Right ventricle myocardium superior (tissue), 1 donor: ENCODE measurements at places on chromosomes 7 and 10.

GRCh38 chr7:81626008-81626407 is 143.8 kb downstream of the HGF start:
- DNase-seq: no peak

DNA sequence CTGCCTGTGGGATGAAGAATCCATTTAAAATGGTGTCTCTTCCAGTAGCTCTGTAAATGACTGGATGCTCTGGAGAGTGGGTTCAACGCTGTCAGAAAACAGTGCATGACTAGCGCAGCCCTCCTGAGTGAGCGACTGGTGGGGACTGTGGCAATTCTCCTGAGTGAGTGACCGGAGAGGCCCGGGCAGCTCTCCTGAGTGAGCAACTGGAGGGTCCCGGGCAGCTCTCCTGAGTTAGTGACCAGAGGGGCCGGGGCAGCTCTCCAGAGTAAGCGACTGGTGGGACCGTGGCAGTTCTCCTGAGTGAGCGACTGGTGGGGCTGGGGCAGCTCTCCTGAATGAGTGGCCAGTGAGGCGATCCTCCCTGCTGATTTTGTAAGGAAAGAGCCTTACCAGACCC is 85.5 kb downstream of the WDR37 start:
- DNase-seq: no peak

DNA sequence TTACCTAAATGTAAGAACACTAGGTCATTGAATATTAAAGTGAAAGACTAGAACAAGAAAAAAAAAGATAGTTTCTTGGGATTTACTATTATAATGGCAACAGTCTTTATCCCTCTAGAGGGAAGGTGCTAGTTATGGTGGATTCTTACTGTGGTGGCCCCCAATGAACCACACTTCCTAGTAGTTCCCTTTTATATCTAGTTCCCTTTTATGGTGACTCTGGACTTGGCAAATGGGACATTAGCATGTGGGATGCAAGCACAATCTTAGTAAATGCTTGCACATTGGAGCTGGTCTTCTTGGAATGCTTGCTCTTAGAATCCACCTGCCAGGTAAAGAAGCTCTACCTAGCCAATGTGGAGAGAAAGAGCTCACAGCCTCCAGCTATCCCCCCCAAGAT is 430.2 kb downstream of the LRMDA start:
- DNase-seq: no peak

DNA sequence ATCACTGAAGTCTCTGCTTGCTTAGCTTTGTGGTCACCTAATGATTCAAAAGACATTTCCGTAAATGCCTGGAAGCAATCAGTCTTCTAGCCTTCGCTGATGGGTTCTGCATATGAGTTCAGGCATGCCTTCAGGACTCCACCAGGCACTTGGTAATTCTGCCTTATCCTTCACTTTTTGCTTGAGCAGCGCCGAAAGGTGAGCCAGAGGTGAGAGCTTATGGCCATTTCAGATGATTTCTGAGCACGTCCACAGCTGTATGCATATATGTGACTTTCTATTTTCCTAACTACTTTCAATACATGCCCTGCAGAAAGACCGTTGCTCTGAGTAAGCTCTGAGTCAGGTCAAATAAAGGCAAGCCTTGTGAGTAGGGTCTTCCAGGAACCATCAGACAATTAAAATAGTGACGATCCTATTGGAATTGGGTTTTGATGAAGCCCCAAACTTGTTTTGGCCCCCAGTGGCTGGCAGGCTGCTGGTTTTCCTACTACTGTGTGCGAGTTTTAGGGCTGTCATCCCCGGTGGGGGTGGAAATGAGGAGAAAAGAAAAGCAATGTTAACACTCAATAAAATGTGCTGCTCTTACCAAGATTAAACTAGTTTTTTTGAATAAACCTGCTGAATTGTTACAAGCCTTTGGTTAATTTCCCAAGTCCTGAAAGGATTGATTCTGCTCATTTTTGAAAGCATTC is 154.4 kb upstream of the AKR1E2 start:
- DNase-seq: no peak

GRCh38 chr10:10432296-10433035 is 585.2 kb upstream of the CELF2 start:
- DNase-seq: no peak

DNA sequence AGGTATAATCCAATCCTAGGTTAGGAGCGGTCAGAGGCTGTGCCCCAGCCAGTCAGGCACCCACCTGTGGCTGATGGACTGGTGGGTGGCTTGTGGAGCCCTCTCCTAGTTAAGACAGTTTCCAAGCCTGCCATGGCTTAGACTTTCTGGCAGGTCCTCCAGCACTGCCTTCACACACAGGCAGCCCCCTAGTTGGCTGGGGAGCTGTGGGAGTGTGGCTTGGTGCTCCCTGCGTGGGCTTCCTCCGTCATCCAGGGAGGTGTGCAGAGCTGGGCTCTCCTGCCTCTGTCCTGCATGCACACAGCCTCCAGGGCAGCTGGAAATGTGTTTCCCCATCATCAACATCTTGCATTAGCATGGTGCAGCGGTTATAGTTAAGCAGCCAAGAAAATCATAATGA is 84.3 kb upstream of the RHEB start:
- DNase-seq: no peak

- DNase-seq: no peak
These were observed 11.1 kb upstream of the GLCCI1 start for GRCh38 chr7:7957513-7957912.

- DNase-seq: no peak
These were observed 80.1 kb downstream of the THSD7A start for GRCh38 chr7:11751807-11752389.

DNA sequence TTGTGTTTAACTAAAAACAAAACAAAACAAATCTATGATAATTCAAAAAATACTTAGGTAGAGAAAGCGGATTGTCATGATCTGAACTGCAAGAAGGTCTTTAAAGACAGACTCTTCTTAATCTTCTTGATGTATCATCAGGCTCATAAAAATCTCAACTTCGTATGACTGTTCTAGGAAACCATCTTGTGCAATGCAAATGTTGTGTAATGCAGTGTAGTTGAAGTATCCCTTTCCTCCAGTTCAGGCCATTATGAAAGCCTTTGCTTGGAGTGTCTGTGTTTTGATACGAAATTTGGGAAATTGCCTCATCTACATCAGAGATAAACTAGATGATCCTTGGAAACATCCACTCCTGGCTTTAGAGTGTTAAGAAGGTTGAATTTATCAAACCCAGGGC is 30.9 kb downstream of the CDK1 start:
- no peak for DNase-seq

- DNase-seq: no peak
These were observed 182.6 kb upstream of the FAM3C start for GRCh38 chr7:121578669-121579068.

DNA sequence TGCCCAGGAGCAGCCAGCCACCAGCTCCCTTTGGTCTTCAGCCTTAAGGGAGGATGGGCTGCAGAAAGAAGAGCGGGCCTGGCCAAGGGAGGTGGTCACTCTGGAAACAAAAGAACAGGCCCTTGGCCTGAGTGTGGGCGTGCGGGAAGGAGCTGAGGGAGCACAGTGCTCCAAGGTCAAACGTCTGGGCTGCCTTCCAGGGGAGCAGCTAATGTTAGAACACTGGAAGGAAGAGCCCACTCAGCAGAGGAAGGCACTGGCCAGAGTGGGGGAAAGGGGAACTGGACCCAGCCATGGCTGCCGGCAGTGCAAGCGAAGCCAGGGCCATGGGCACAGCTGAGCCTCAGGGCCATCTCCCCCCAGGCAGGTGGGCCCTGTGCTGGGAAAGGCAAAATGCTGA is 42.7 kb downstream of the FAM53B start:
- DNase-seq: peak; percentile 96

DNA sequence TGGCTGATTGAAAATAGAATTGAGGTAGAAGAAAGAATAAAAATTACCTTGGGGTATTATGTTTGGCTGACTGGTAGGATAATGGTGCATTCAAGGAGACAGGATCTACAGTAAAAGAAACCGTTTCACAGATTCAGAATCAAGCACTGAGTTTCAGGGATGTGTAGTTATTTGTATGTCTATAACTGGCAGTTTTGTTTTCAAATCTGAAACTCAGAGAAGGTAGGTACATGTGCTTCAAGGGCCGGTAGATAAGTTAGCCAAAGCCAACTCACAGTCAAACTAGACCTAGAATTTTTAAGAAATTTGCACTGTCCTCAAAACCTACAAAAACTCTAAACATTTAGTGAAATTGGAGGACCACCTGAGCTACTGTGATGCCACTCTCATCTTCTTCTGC is 191.5 kb downstream of the FOXP2 start:
- no peak for DNase-seq

DNA sequence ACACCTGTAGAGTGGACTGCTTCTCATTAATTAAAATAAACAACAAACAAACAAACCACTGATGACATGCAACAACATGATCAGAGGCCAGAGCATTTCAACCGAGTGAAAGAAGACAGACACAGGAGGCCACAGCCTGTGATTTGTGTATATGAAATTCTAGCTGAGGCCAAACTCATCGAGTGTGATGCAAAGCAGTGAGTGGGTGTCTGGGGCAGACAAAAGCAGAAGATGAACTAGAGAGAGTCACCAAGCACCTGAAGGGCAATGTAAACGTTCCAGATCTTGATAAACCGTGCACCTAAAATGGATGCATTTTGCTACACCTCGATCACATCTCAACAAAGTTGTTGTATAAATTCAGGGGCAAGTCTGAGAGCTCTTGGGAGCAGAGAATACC is 108.4 kb downstream of the KLF6 start:
- no peak for DNase-seq

GRCh38 chr7:13946181-13946580 is 43.3 kb downstream of the ETV1 start:
- no peak for DNase-seq

DNA sequence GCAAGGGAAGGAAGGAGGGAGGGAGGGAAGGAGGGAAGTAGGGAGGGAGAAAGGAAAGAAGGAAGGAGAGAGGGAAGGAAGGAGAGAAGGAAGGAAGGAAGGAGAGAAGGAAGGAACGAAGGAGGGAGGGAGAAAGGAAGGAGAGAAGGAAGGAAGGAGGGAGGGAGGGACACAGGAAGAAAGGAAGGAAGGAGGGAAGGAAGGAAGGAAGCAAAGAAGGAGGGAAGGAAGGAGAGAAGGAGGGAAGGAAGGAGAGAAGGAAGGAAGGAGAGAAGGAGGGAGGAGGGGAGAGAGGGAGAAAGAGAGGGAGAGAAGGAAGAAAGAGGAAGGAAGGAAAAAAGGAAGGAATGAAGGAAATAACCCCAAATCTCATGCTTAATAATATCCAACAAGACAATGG is 630.6 kb downstream of the GRID1 start:
- no peak for DNase-seq

- DNase-seq: no peak
These were observed 242.0 kb downstream of the BICC1 start for GRCh38 chr10:58754469-58755339.

GRCh38 chr10:30645340-30645827 is 15.8 kb upstream of the LYZL2 start:
- DNase-seq: peak; percentile 41

DNA sequence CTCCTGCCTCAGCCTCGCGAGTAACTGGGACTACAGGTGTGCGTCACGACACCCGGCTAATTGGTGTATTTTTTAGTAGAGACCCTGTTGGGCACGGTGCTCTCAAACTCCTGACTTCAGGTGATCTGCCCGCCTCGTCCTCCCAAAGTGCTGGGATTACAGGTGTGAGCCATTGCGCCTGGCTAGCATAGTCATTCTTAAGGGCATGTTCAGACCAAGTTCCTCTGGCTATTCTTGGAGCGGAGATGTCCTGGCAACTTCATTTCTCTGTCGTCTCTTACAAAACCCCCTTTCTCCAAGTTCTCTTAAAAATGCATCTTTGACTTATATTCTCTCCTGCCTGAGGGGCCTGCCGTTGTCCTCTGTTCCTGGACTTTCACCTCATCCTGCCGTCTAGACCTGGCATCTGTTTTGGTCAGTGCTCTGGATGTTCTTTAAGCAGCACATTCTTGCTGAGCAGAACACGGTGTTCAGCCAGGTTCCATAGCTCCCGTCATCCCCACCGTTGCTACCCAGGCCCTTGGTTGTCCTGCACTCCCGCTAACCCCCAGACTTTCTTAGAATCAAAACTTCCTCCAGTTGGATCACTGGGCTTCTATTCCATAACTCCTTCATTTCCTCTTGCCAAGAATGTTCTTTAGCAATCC is 509.9 kb upstream of the GALNT17 start:
- DNase-seq: no peak

DNA sequence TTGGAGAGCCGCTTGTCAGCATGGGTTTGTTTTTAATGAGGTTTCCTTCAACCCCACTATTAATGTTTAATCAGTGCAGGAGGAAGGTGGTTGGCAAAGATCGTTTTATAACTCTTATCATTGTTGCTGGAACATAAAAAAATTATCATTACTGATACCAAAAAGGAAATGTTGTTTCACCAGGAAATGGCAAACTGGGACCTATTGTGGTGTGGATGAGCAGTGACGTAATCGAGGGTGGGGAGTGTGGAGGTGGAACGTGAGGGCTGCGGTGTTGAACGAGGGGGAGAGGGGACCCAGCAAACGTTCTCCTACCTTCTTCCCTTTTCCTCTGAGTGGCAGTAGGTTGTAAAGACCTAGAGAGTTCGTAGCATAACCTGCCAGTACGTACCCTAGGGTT is 71.9 kb upstream of the TOMM7 start:
- no peak for DNase-seq

DNA sequence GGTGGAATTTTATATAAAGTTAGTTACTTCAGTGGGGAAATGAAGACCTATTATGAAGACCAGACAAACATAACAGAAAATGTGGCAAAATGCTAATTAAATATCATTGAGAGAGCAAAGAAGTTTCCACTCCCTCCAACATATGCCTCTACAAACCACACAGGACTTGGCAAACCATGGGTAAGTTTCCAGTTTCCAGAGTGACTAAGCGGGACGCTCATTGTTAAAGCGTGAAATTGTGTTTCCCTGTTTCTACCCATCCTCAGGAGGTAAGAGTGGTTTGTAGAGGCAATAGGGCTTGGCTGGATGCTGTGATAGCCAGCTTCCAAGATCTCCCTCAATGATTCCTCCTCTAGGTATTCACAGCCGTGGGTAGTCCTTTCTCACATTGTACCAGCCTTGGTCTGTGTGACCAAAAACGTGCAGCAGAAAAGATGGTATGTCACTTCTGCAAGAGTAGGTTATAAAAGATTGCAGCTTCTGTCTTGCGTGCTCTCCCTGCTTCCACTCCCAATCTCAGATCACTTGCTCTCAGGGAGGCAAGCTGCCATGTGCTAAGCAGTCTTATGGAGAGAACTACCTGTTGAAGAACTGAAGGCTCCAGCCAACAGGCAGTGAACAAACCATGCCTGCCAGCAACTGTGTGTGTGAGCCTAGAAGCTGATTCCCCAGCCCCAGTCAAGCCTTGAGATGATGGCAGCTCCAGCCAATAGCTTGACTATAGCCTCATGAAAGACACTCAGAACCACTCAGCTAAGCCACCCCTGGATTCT is 35.7 kb downstream of the CBX3 start:
- DNase-seq: no peak

GRCh38 chr10:116870949-116871348 is 21.6 kb downstream of the ENO4 start:
- DNase-seq: no peak

DNA sequence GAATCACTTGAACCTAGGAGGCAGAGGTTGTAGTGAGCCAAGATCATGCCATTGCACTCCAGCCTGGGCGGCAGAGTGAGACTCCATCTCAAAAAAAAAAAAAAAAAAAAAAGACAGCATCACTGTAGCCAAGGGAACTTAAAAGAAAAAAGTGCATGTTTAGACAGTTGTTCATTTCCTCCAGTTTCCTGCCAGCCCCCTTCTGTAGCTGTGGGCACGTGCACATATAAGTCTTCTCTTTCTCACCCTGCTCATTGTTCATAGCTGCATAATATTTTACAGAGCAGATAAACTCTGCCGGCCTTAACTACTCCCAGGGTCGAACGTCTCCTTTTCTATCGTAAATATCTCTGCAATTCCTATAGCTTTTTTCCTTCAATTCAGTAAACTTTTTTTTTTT is 132.6 kb downstream of the LHPP start:
- no peak for DNase-seq
